ENCODE measurements at places on chromosomes 5 and 9. TPM values are rescaled to one million over a fixed set of nuclear protein-coding genes. Genes with fewer than 3 reads are reported as not detected.

- no peaks in the 10 kb centered on the region for H3K4me1 ChIP-seq
- H3K4me3 ChIP-seq: no peak overlapping the region
- H3K27ac ChIP-seq: no peak overlapping the region
- peaks cover 3% of the 10 kb centered on the region for H3K27me3 ChIP-seq
- no peak for DNase-seq
Measured at GRCh38 chr9:38526591-38526990, 93.8 kb downstream of the ANKRD18A start.

DNA sequence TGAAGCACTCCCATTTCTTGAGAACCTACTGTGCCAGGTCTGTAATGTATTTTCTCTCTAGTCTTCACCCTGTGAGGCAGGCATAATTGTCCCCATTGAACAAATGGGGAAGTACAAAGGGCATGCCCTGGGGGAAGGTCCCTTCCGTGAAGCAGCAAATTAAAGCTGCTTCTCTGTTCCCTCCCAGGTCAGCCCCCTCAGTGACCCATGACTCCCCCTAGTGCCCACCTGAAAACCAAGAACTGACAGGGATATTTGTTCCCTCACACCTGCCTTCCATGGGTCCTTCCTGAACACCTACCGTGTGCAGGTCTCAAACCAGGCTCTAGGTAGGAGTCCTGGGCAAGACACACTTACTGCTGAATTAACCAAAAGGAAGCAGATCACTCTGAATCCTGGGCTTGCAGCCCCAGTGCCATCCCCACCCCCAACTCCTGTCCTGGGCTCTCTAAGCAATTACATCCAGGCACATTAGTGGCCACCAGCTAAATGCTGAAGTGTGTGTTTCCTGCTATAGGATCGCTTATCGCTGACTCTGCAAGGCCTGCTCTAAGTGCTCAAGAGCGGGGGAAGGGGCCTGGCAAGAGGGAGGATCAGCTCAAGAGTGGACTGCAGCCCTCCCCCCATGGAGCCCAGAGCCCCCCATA is 254.8 kb downstream of the CDK5RAP2 start:
- H3K4me1 ChIP-seq: no peaks in the 10 kb centered on the region
- no peak for DNase-seq
- no peaks in the 10 kb centered on the region for H3K36me3 ChIP-seq
- peaks cover 3% of the 10 kb centered on the region for H3K27me3 ChIP-seq

DNA sequence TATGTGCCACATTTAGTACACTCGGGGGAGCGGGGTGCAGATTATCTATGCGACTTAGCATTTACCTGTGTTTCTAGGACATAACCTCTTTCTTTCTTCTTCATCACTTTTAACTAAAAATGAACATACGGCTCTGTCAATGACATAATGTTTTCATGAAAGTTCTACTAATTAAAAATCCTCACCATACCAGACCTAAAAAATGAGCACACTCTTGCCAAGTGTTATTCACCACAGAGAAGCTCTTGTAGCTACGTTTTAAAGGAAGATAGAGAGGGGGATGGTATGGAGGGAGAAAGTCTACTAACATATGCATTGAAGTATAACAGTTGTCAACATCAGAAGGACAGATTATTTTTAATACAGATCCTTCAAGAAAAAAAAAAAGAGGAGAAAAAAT is 1.6 kb downstream of the CDH10 start:
- DNase-seq: no peak
- H3K27ac ChIP-seq: no peak overlapping the region
- no peaks in the 10 kb centered on the region for H3K36me3 ChIP-seq

DNA sequence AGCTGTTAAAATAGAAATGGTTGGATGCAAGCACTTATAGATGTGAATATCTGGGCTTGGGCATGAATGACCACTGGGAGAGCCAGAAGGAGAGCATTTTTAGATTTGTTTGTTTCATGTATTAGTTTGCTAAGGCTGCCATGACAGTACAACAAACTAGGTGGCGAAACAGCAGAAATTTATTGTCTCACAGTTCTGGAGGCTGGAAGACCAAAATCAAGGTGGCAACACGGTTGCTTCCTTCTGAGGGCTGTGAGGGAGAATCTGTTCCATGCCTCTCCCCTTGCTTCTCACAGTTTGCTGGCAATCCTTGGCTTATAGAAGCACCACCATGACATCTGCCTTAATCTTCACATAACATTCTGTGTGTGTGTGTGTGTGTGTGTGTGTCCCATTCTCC is 20.2 kb upstream of the CDC23 start:
- no peak for DNase-seq
- H3K36me3 ChIP-seq: no peaks in the 10 kb centered on the region
- peaks cover 19% of the 10 kb centered on the region for H3K27me3 ChIP-seq
- no peak overlapping the region for H3K27ac ChIP-seq
- H3K4me3 ChIP-seq: no peak overlapping the region

Gene TMEM174
- not detected for total RNA-seq

Gene STPG3
- total RNA-seq: not detected

Gene AGTPBP1
- total RNA-seq: 35.6 TPM

Measured in activated naive CD8-positive, alpha-beta T cell treated with anti-CD3 and anti-CD28 coated beads for 36 hours (primary cell).